ENCODE measurements at places on chromosomes 1 and 21.

DNA sequence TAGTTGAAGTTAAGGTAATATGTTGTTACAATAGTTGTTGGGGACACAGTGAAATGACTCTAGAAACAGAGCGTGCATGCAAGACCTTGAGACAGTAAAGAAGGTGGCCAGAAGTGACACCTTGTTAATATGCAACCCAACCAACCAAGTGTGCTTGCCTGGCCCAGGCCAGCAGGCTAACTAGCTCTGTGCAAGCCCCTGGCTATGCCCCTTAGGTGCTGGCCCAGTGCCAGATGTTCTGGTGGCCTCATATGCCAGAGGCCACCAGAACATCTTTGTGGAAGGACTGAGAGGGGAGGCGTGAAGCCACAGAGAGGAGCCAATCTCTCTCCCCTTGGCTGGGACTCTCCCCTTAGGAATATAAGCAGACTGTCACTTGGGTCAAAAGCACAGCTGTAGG is 111.2 kb upstream of the JUN start:
- DNase-seq = no peak

GRCh38 chr1:28087614-28088167 is 719 bp downstream of the EYA3 start:
- DNase-seq = peak; percentile 30

- DNase-seq = no peak
These were observed 8.3 kb downstream of the HMGCL start for GRCh38 chr1:23816906-23817305.

DNA sequence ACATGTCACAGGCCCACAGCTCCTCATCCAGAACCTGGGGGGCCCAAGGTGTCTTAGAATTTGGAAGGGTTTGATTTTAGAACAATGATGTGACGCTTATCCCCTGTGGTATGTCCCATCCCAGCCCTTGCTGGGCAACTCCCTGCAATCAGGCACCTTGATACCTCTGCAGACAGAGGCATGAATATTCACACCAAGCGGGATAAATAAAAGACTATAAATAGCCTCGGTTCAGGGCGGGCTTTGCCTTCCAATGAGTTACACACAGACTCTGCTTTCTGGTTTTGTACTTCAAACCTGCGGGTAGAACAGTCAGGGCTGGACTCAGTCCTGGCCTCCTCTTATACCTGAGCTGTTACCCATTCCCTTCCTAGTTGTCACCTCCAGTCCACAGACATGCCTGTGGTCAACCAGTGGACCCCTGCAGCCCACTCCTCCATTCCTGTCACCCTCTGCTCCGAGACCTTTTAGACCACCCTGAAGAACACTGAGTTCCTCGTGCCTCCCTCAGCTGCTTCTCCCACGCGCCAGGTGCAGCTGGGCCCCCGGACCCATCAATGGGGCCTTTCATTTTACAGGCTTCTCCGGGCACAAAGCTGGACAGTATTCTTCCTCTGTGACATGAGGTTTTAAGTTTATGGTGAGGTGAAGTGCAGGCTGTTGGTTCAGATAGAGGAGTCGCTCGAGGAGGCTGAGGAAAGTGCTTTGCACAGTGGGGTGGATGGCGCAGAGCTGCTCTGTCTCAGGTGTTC is 120.1 kb upstream of the TNR start:
- DNase-seq = no peak

DNA sequence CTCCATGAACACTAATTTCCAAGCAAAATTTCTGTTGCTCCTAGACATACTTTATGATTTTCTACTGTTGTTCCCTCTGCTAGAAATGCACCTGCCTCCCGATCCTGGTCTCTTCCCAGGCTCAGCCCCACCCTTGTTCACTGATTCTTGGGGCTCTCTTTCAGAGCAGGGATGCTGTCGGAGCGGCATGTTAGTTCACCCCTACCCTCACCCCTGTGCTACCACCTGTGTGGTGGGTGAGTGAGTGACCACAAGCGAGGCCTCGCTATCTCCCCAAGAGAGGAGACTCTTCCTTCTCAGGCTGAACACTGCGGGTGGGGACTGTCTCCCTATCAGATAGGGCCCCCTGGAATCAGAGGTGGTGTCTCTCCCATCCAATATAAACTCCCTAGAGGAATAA is 4.9 kb upstream of the S100A8 start:
- no peak for DNase-seq

- DNase-seq = peak; percentile 89
These were observed 27.2 kb upstream of the TDRD10 start for GRCh38 chr1:154474802-154475201.

GRCh38 chr1:171286032-171286705 is 27.8 kb upstream of the FMO4 start:
- peak; percentile 20 for DNase-seq

GRCh38 chr1:56081173-56081572 is 498.2 kb downstream of the PLPP3 start:
- peak; percentile 92 for DNase-seq

DNA sequence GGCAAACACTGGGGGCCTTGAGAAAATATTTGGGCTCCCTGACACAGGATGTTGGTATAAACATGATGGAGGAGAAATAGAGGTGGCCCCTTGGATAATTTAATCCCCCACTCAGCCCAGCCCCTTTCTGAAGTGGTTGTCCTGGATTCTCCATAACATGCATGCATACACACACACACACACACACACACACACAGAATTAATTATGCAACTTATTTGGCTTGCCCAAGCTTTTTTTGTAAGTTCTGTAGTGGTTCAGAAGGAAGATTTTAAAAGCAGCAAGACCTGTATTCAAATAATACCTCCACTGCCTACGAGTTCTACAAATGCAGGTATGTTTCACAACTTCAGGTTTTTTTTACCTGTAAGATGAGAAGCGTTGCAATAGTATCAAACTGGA is 15.0 kb downstream of the ATF3 start:
- no peak for DNase-seq

DNA sequence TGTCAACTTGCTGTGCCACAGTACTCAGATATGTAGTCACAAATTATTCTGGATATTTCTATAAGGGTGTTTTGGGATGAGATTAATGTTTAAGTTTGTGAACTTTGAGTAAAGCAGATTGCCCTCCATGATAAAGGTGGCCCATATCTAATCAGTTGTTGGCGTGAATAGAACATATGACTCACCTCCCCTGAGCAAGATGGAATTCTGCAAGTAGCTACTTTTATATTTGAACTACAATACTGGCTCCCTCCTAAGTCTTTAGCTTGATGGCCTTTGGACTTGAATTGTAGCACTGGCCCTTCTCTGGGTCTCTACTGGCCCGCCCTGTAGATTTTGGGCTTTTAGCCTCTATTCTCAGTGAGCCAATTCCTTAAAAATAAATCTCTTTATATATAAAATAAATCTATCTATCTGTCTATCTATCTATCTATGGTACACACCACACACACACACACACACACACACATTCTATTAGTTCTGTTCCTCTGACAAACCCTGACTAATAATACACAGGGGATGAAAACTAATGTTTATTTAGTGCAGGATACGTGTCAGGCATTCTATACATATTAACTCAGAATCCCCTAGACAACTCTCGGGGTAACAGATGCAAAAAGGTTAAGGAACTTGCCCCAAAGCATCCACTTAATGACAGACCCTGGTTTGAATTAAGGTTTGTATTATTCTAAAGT is 37.9 kb upstream of the PDC start:
- peak; percentile 94 for DNase-seq

DNA sequence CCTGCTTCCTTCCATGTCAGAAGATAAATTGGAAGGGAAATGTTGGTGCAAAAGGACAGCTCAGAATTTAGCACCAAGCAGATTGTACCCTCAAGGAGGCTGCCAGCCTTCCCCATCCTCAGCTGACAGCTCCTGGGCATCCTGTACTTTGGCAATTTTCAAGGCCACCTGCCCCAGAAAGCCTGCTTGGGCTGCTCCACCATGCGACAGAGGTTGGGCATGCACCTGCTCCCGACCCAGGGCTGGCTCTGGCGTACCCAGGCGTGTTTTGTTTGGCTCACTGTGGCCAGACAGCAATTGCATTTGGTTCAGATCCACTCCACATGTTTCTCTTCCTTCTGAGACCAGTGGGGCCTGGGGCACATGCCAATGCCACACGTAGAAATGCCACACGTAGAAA is 547.8 kb downstream of the NPHP4 start:
- no peak for DNase-seq

DNA sequence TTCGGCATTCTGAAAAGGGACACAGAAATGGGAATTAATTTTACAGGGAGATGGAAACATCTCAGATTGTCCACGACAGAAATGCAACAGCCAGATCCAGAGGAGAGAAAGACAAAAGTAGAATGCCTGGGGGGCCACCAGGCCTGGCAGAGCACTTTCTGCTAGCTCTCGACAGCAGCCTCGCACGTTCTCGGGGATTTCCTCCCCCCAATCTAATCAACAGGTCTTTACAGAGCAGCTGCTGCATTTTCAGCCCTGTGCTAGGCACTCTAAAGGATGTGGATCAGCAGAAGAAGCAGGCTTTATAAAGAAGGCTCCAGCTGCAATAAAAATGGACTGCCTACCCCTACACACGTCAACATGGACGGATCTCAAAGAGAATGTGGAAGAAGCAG is 10.6 kb downstream of the CSRP1 start:
- DNase-seq = no peak

DNA sequence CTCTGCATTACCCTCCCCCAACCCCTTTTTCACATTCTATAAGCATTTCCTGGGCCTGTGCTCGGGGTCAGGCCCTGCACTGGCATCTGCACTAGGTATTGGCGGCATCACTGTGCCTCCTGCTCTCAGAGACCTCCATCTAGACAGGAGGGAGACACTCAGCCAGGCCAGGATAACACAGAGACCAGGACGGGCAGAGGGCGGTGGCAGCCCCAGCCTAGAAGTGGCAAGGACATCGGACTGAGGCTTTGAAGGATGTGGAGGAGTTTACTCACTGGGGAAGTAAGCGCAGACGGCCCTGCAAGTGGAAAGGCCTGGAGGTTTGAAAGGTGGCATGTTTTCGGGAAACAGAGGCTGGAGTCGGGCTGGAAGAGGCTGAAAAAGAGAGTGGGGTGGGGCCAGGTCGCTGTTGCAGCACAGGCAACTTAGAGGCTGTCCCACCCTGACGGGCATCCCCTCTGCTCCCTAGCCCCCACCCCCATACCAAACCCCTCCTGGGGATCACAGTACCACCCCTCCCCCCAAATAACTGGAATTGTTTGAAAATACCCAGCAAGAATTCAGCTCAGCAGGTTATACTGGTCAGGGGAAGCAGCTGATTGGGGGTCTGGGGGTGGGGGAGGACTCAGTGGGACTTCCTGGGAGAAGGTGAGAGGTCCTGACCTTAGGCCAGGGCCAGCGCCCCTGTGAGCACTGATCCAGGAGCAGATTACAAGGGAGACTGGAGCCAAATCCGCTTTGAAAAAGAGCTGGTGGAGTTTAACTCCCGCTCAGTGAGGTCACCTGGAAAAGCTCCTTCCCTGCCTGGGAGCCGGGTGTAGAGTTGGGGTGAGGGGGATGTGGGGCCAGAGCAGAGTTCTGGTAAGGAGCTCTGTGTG is 121.8 kb upstream of the WNT4 start:
- DNase-seq = no peak

GRCh38 chr1:91098299-91098906 is 76.6 kb upstream of the ZNF644 start:
- DNase-seq = peak; percentile 11

DNA sequence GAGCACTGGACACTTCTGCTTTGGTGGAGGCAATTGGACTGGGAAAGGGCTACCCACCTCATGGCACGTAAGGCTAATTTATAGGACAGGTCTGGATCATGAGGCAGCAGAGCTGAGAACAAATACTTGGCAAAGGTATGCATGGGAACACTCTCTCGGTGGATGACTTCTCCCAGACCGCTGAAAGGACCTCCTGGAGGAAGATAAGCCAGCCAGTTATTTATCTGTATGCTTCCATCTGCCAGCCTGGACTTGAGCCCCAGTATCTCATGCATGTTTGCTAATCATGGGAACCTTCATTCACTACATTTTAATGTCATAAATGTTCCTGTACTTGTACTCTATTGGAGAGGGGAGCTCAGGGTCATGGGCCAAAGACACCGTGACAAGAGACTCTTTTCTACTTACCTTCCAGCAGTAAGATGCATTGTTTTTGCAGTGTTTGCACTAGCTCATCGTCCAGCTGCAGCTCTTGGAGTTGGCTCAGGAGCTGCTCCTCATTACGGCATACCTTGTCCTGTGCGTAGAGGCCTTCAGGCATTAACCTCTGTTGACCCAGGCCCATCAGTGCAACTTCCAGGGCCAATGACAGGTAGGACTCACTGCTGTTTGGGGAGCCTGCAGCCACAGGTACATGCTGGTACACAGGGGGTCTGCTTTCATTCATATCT is 23.7 kb downstream of the UROD start:
- no peak for DNase-seq

GRCh38 chr1:62457955-62458354 is 21.1 kb downstream of the USP1 start:
- no peak for DNase-seq

DNA sequence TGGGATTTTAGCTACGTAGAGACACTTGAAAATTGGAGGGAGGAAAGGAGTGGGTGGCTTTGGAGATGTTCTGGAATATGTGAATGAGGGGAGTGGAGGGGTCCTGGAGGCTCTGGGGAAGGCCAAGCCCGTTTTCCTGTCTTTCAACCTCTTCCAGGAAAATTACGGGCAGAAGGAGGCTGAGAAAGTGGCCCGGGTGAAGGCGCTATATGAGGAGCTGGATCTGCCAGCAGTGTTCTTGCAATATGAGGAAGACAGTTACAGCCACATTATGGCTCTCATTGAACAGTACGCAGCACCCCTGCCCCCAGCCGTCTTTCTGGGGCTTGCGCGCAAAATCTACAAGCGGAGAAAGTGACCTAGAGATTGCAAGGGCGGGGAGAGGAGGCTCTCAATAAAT is 442 bp upstream of the RUSC1 start:
- DNase-seq = no peak

GRCh38 chr1:28113242-28113572 is 24.8 kb upstream of the EYA3 start:
- no peak for DNase-seq

DNA sequence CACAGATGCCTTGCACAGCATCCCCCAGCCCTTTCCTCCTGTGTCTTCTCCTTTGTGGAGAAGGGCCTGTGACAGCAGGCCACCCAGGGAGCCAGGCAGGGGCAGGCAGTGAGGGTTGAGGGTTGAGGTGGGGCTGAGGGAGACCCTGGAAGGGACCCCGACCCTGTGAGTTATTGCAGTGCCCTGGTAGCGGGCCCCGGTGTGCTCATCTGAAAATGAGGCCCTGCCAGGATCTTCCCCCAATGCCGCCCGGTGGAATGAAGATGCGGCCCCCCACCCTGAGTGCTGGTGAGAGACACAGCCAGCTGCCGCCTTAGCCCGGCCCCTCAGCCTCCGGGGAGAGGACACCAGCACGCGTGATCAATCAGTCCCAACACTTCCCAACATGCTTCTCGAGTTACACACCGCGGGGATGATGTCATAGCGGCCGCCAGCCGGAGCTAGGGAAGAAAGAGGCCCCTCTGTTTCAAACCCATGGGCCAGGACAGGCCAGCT is 36.2 kb upstream of the ACTRT2 start:
- DNase-seq = peak; percentile 12

GRCh38 chr1:12315146-12315545 is 85.3 kb downstream of the VPS13D start:
- DNase-seq = no peak

- DNase-seq = peak; percentile 13
These were observed 618 bp downstream of the ETS2 start for GRCh38 chr21:38806153-38806941.

GRCh38 chr21:39489380-39489924 is 37.7 kb downstream of the SH3BGR start:
- DNase-seq = no peak

GRCh38 chr1:229485318-229485717 is 22.8 kb downstream of the NUP133 start:
- DNase-seq = no peak
